ENCODE measurements at places on chromosomes 5 and 9.

GRCh38 chr9:136525841-136526499 lies 19.9 kb downstream of the NOTCH1 start:
- DNase-seq = no peak

DNA sequence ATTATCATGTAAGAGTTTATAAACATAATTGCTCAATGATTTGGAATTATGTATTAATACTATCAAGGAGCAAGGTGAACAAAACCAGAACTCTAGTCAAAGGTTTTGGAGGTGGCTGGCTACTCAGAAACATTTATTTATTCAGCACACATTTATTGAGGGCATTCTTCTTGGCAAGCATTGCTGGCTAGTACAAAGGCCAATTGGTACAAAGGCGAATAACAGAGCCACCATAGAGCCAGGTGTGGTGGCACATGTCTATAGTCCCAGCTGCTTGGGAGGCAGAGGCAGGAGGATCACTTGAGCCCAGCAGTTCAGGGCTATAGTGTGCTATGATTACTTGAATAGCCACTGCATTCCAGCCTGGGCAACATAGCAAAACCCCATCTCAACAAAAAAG lies 242.1 kb downstream of the CWC27 start:
- no peak for DNase-seq

- no peak for DNase-seq
These were observed 41.3 kb downstream of the ZNF474 start for GRCh38 chr5:122170620-122171019.

- DNase-seq = no peak
These were observed 6.0 kb upstream of the AQP3 start for GRCh38 chr9:33453286-33453860.

DNA sequence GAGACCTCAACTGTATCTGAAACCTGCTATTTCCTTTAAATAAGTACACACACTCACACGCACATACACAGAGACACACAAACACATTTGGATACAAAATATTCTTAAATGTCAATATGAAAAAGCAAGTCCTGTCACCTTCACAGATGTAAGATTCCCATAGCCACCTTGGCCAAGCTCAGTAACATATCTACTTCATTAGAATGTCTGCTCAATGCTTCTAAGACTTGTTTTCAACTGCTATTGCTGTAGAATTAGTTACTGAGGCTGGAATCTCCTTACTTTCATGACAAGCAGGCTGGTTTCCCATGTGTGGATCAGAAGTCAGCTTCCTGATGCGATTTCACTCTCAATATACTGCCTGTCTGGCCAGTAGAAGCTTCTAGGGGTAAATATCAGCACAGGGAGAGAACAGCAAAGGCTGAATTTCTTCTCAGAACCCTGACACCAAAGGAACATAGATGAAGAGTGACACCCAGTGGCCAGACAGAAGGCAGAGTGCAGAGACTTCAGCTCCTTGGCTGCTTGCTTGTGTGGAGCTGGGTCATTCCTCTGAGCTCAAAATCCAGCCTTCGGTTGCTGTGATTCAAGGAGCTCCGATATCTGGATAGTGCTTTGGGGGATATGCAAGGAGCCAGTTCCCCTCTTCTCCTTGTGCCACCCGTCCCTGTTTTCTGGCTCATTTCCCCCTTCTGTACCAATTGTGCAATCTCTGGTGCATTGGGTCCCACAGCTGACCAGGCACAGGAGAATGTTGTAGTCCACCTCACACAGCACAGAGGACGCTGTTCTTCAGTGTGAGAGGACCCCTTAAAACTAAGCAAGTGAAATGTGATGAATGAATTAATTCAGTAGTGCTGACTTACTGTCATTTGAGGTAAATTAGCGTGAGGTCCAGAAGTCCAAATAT lies 26.6 kb upstream of the ABLIM3 start:
- peak; percentile 54 for DNase-seq
